ENCODE measurements at places on chromosomes 3 and 15. TPM values are rescaled to one million over a fixed set of nuclear protein-coding genes. Genes with fewer than 3 reads are reported as not detected.

Gene GABRR3
- not detected for polyA plus RNA-seq

Gene MRPS22
- polyA plus RNA-seq: 58.4 TPM

Gene PSTPIP1
- 3.7 TPM for polyA plus RNA-seq

Gene FES
- 2.7 TPM for polyA plus RNA-seq

Gene ZNF385D
- 9.7 TPM for polyA plus RNA-seq

Gene GOLGA6B
- not detected for polyA plus RNA-seq

Gene SPRED1
- polyA plus RNA-seq: 11.2 TPM

Gene PYGO1
- 0.18 TPM for polyA plus RNA-seq

Gene PDZRN3
- 7.0 TPM for polyA plus RNA-seq

DNA sequence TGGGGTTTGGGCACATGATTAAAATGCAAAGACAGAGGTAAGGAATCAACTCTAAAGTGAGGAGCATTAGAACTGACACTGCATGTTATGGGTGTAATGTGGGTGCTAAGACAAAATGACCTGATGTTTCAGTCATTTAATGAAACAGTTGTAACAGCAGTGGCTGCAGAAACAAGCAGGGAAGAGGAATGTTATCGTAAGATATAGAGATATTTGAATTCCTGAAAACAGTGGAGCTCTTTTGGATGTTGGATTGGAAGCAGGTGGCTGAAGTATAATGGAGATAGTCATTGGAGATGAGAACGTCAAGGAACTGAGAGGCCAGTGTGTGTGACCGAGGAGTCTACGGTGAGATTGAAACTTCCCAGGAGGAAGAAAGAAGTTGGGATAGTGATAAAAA is 1065.2 kb downstream of the ZPLD1 start:
- no peak for DNase-seq

DNA sequence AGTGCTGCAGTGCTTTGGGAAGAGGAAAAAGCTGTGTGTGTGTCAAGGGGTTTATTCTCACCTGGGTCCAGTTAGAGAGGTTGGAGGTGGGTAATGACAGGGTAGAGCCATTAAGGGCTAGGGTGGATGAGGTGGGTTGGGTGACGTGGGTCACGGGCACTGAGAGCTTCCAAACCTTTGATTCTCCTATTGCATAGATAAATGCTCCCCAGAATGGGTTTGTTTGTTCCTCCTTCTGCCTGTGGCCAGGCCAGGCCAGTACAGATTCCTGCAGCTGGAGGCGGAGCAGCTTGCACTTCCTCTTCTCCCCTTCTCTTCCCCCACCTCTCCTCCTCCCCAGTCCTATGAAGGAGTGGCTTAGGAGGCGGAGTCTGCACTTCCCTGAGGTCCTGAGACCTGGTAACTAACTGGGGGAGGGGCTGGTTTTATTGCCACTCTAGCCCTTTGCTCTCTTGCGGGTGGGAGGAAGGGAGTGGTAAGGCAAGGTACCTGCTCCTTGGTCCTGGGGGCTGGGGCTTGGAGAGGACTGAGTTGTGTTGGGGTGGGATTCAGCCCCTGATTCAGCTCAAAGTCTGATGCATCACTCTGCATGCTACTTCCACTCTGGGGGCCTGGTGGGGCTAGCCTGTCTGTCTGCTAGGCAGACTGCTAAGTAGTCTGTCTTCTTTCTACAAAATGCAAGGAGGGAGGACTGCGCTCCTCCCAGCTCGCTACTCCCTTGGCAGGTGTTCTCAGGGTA is 3.5 kb downstream of the SPINT1 start:
- DNase-seq: peak; percentile 81

DNA sequence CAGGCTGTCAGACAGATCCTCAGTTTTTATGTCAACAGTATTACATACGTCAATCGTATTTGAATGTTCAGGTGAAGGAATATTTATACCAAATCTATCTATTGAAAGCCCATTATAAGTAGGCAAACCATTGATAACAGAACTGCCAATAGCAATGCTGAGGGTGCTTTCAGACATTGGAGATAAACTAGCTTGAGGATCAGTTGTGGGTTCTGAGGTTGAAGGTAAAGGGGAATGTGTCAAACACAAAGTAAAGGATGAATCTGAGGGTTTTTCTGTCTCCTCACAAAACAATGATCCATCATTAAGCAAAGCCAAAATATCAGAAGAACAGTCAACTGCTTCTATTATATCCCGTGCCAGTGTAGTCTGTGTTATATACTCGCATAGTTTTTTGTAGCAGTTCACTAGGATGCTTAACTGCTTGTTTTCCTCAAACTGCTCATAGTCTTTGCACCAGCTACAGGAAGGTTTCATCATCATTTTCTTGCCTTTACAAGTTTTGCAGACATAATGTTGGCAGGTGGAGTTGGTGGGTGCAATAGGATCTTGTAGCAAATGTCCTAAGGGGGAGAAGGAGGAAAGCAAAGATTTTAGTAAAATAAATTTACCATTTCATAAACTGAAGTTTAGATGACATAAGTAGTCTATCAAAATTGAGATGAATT is 43.8 kb downstream of the MSL2 start:
- no peak for DNase-seq

DNA sequence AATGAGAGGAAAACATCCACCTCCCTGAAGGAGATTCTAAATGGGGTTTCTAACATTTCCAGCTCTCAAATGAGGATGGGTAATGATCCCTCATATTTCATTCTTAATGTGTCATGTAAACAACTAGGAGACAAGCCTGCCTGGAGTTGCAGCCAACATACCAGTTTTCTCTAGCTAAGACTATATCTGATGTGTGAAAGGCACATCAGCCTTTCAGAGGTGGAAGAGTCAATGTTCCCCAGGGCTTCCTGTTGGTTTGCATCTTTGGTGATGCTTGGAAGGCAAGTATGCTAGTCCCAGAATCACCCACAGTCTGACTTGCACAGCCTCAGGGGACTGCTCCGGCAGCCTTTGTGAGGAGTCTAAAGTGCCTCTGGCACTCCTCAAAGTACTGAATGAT is 921.2 kb downstream of the SQOR start:
- DNase-seq: no peak

DNA sequence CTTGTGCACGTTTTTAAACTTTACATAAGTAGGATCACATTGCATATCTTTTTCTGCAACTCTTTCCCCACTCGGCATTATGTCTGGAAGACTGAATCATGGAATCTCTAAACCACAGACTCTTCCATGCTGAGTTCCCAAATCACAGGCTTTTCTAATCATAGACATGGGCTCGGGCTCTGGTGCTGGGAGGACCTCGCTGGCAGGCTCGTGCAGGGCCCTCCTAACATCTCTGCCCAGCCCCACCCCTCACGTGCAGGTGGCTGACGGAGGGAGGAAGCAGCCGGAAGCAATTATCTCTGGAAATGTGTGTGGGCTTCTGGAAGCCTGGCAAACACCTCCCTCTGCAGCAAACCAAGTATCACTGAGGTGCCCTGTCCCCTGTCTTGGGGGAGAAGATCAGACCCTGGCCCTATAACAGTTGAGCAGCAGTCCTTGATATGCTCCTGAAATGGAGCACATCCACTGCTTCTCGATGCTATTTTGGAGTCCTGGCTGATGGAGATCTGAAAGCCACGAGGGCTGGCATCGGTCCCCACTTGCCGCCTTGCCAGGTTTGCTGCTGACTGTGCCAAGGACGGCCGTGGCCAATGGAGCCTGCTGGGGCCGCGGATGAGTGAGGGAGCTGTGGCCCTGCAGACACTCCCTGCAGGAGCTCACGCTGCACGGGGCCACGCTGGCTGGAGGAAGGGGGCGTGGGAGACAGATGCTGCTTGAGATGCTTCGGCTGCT is 4.4 kb upstream of the IQSEC1 start:
- no peak for DNase-seq

DNA sequence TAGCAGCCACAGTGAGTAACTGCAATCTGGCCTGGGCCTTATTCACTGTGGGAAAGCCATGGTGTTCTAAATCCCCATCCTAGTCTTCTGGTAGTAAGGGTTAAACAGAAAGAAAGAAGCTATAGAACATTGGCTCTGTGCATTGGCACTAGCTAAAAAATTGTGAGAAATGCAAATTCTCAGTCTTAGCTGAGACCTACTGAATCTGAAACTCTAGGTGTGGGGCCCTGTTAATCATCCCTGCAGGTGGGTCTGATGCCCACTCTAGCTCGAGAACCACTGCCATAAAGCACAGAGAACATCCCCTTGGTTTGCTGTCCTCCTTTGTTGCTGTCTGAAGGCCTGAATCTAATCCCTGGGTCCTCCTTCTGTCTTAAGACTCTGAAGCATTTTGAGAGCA is 59.3 kb downstream of the MEIS2 start:
- no peak for DNase-seq

GRCh38 chr3:108899530-108899929 is 54.1 kb downstream of the GUCA1C start:
- no peak for DNase-seq

DNA sequence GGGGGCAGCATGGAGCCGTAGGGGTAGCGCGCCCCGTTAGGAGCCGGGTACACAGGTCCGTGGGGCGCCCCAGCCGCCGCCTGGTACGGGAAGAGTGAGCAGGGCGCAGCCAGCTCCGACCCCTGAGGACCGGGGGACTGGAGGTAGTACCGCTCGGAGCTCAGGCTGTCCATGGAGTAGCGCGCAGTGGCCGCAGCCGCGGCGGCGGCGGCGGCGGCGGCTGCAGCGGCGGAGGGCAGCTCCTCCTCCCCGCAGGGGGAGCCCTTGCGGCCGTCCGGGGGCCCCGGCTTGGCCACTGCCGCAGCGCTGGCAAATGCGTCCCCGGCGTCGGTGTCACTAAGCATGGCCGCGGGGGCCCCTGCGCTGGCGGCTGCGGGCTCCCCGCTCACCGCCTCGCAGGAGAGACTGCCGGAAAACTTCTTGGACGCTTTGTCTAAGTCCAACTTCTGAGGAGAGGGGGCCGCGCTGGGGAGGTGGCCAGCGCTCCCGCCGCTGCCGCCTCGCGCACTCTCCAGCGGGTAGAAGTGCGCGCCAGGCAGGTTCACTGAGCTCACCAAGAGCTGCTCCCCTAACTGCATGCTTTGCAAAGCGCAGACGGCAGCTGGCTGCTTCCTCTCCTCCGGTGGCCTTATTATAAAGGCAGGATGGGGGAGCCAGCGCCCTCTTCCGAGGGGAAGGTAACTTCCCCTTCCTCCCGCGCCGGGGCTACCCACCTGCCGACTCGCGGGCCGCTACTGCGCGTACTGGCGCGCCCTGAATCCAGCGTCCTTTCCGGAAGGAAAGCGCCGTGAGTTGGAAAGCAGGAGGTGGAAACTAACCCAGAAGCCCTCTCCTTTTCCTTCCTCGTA is at the start of gene EOMES:
TSS of gene EOMES (minus strand) at position 607 of the 848 bp plus-strand sequence. CDS start at position 578, 29 bp downstream.
- peak; percentile 91 for DNase-seq

DNA sequence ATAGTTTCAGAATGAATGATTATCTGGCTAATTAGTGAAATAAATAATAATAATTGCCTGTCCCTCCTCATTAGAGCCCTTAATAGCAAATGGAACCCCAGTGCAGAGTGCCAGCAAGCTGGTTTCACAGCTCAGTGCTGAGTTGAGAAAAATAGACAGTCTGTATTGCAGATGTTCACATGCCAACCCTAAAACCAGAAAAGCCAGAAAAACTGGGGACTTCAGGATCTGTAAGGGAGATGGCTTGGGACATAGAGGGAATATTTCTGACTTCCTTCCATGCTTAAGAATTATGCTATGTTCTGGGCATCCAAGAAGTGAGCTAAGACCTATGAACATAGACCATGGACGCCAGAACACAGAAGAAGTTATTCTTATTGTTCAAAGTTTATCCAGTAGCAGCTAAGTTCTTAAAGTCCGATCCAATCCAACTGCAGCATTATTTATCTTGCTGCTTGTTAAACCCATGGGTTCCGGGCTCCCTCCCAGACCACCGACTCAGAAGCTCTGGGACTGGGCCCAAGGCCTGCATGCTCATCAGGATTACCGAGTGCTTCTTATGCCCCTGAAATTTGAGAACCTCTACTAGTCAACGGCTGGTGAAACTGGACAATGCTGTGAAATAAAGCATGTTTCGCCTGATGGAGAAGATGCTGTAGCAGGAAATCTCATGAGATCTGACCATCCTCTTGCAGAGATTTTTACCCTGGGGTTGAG is 158.3 kb downstream of the FOXB1 start:
- no peak for DNase-seq

DNA sequence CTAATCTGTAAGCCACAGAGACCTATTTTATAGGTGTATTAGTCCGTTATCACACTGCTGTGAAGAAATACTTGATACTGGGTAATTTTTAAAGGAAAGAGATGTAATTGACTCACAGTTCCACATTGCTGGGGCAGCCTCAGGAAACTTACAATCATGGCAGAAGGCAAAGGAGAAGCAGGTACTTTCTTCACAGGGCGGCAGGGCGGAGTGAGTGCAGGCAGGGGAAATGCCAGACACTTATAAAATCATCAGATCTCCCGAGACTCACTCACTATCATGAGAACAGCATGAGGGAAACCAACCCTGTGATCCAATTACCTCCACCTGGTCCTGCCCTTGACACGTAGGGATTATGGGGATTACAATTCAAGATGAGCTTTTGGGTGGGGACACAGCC is 108.7 kb downstream of the GALK2 start:
- no peak for DNase-seq

- no peak for DNase-seq
These were observed 272.9 kb upstream of the BCHE start for GRCh38 chr3:166110102-166110501.

- DNase-seq: no peak
These were observed 46.3 kb upstream of the UTS2B start for GRCh38 chr3:191376516-191377141.

GRCh38 chr15:78362716-78363380 is 22.7 kb downstream of the CRABP1 start:
- no peak for DNase-seq

GRCh38 chr3:50913260-50913659 is 238.5 kb downstream of the DOCK3 start:
- no peak for DNase-seq

- DNase-seq: no peak
These were observed 124.4 kb upstream of the CGNL1 start for GRCh38 chr15:57251941-57252340.

GRCh38 chr3:4421121-4421520 is 45.9 kb downstream of the SUMF1 start:
- DNase-seq: no peak

DNA sequence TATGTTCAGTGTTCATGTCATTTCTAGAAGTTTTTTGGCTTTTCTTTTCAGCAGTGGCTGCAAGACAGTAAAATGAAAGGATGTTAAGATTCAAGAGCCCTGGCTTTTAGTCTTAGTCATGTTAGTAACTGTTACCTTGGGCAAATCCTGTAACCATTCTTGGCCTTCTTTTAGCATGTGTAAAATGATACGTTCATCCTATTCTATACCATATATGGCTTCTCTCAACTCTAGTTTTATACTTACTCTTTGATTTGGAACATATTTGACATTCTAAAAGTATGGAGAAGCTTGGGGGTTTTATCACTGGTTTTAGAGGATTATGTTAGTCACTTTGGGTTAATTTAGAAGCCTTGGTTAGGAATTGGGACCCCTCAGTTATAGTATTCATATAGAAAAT is 20.1 kb downstream of the GTF2E1 start:
- DNase-seq: no peak

All from GM23338 (cell line).